ENCODE measurements at places on chromosomes 6 and 20.

DNA sequence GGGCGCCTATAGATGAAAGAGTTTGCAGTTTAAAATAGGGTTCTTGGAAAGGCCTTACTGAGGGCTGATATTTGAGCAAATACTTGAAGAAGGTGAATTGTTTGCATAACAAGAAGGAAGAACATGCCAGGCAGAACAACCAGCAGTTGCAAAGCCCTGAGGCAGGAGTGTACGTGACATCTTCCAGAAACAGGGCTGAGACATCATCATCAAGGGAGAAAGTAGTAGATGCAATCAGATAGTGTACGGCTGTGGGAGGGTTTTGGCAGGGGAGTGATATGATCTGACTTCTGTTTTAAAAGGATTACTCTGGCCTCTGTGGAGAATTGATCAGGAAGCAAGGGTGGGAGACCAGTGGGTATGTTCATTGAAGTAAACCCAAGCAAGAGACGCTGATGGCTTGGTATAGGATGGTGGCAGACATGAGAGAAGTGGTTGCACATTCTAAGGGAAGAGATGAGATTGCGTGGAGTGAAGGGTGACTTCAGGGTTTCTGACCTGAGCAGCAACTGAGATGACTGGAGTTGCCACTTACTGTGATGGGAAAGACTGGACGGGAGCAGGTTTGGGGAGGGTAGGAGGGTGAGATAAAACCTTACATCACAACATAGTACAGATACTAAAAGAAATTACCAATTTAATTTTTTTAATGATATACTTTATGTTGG, 28.8 kb downstream of the RIOK1 start:
- DNase-seq = no peak

GRCh38 chr20:38049800-38050199, 16.3 kb downstream of the RPRD1B start:
- no peak for DNase-seq

DNA sequence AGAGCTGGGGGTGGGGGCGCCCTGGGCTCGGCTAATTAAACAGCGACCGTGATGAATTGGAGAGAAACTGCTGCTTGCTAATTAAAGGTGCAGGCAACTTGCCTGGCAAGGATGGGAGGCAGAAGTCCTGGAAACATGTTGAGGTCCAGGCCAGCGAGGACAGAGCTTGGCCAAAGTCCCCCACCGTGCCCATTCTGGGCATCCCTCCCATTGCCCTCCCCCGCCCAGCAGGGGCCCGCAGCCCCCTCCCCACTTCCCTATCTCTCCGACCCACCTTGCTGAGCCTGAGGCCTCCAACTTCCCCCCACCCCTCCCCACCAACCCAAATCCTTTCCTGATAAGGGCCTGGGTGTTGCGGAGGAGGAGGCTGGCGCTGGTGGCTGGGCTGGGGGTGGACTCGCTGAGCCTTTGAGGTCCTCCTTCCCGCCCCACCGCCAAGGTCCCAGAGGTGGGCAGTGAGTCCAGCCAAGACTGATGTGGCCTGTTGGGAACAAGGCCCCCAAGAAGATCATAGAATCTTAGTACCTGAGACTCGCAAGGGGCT, 23.3 kb downstream of the C20orf203 start:
- DNase-seq = no peak

GRCh38 chr20:34703424-34704176, 544 bp upstream of the TP53INP2 start:
- peak; percentile 19 for DNase-seq

GRCh38 chr20:43662943-43663655, 3.8 kb upstream of the MYBL2 start:
- no peak for DNase-seq

GRCh38 chr6:5638666-5639065, 368.1 kb downstream of the NRN1 start:
- no peak for DNase-seq

Data from left renal pelvis (tissue), 4 donors.